Left lobe of liver (tissue), 2 donors: ENCODE measurements at places on chromosomes 4 and X. TPM values are rescaled to one million over a fixed set of nuclear protein-coding genes. Genes with fewer than 3 reads are reported as not detected.
A peak's percentile ranks its signal among the peaks of the same experiment; 100 is the strongest.

CTAG1B gene
- not detected for total RNA-seq

DNA sequence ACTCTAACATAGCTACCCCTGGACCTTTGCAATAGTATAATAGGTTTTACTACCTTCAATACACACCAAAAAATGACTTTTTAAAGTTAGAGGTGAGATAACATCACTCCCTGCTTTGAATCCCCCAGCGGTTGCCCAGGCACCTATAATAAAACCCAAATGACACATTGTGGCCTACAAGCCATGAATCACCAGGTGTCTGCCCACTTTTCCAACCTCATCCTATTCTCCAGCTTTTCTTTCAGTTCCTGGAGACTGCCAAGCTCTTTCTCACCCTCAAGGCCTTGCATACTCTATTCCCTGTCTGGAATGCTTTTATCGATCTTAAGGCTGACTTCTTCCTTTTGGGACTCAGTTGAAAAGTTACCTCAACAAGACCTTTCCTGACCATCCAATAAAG, 16.4 kb upstream of the PRSS48 start:
- no peak for DNase-seq

- DNase-seq = no peak
These were observed 736.7 kb upstream of the PRKX start for GRCh38 chrX:4450177-4450576.

DNA sequence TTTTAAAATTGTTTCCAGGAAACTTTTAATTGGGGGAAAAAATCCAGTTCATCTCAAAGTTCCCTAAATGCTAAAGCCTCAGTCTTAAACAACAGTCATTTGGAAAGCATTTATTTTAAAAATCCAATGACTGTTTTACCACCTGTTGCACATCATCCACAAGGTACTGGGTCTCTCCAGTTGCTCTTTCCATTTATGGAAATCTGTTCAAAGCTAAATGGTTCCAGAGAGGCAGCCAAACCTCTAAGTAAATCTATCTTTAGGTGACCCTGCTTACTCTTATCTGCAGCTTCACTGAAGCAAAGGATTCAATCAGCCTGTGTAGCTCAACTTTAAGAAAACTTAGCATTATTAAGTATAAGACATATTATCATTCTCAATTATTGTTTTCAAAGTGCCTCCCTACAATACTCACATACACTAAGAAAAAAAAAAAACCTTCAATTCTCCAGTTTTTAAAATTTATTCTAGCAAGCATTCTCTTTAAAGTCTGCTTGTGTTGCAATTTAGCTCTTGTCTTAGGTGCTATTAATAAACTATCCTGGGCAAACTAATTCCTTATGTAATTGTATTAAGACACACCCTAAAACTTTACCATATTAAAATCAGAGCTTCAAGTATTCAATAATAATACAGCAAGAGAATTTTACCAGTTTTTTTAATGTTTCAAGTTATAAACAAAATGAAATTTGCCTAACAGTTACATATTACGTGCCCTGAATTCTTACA, 60.6 kb downstream of the NOCT start:
- DNase-seq = no peak

GRCh38 chr4:15197005-15197404, 194.7 kb downstream of the CPEB2 start:
- DNase-seq = no peak

DNA sequence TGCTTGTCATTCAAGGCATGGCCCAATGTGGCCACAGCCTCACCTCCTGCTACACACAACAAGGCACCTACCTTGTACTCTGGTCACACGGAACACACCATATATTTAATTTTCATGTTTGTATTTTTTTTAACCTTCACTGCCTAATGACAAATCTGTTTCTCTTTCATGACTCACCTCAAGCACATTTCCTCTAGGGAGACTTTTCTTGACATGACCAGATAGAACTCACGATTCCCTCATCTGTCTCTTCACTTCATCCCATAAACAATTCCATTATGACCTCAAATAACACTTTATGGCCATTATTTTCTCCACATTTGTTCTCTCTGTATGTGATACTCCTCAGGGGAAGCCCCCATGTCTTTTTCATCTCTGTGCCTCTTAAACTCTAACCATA, 11.1 kb downstream of the DRP2 start:
- DNase-seq = no peak

GRPR gene
- total RNA-seq = not detected

- DNase-seq = no peak
These were observed 27.2 kb upstream of the ZBTB33 start for GRCh38 chrX:120223374-120223773.

- peak; percentile 87 for DNase-seq
These were observed at the start of gene MORC4 for GRCh38 chrX:107000013-107000515. MORC4 (minus strand) TSS chrX:107000212; CDS start chrX:106999969, 243 bp downstream.

DNA sequence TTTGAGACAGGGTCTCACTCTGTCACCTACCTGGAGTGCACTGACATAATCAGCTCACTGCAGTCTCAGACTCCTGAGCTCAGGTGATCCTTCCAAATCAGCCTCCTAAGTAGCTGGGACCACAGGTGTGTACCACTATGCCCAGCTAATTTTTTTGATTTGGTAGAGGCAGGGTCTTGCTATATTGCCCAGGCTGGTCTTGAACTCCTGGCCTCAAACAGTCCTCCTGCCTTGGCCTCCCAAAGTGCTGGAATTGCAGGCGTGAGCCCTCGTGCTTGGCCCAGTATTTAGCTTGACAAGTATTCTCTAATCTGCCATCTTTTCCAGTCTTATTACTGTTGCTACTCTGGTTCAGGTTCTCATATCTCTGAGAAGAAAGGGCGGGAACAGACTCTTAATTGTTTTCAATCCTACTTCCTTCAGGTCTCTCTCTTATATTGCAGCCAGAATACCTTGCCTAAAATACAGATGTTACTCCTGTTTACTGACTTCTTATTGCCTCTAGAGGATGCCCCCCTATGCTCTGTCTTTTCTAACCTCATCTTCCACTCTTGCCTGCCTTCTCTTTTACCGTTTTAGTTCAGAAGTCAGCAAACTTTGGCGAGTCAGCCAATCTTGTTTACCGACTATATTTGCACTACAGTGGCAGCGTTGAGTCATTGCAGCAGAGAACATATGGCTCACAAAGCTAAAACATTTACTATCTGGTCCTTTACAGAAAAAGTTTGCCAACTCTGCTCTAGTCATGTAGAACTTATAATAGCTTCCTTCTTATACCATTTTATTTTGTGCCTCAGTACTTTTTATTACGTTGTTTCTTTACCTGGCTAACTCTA, 19.0 kb downstream of the MRPL1 start:
- DNase-seq = no peak

- DNase-seq = no peak
These were observed 2.5 kb downstream of the SPIN2A start for GRCh38 chrX:57134702-57135101.

CNKSR2 gene
- 2.2 TPM for total RNA-seq

FAM9C gene
- not detected for total RNA-seq

DNA sequence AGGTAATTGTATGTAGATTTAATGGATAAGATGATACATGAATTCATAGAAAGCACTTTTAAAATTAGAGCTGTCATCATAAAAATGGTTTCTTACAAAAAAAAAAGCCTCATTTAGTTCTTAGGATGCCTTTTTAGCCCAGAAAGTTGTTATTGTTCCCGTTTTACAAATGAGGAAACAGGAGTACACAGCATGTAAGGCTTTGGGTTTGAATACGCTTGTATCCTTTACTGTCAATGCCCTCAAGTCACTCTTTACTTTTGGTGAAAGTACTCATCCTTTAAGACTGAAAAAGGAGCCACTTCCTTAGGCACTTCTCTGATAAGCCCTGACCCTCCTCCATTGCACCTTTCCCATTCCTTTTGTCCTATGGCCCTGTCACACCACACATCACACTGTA, 4.9 kb downstream of the EREG start:
- no peak for DNase-seq

GRCh38 chr4:38082424-38083385, 122.5 kb downstream of the PTTG2 start:
- DNase-seq = no peak

- DNase-seq = no peak
These were observed 76.2 kb upstream of the CD99 start for GRCh38 chrX:2614911-2615310.

ZNF157 gene
- not detected for total RNA-seq
